Activated B cell treated with CpG ODN at 0.5 μM for 24 hours (primary cell): ENCODE measurements at places on chromosomes 6 and 20.

DNA sequence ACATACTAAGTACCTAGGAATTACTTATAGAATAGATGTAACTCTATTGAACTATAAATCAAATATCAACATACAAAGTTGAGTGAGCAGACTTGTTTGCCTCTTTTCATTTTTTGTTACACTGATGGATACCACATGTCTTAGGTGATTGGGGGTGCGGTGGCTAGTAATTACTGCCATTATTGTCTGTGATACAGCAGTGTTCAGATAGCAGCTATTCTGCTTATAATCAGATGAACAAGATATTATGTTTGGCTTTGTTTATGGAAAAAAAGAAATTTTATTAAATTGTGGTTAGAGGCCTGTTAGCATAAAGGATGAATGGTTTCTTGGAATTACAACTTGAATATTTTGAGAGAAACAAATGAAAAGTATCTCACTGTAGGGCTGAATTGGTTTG, 55.9 kb downstream of the KCNQ5 start:
- DNase-seq, result no peak

GRCh38 chr6:24780206-24780605, 5.5 kb downstream of the GMNN start:
- DNase-seq, result no peak

- DNase-seq, result no peak
Measured at GRCh38 chr6:31112478-31112877, at the start of gene C6orf15. C6orf15 (minus strand) TSS chr6:31112575; CDS start chr6:31112555, 20 bp downstream.

- no peak for DNase-seq
Measured at GRCh38 chr20:51350941-51351631, 191.4 kb downstream of the NFATC2 start.

DNA sequence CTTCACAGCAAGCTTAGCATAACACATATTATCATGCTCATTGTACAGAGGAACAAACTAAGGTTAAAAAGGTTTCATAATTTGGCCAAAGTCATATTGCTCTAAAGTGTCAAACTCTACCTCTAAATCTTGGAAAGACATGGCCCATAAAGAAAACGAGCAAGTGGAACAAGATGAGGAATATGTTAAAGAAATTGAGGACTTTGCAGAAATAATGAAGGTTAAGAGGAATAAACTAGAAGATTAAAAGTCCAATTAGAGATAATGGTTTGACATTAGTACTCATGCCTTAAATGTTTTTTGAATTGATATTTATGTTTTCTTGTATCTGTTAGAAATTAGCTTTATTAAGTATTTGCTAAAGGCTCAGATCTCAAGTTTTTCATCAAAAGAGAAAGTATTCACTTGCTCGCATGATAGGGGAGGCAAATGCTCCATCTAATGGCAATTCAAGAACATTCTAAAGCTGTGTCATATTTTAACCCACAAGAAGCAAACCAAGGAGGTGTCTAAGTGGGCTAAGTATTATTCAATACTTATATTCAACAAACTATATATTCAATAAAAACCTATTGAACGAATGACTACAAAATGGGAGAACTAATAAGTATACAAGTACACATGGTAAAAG, 192.9 kb upstream of the SPTLC3 start:
- no peak for DNase-seq

DNA sequence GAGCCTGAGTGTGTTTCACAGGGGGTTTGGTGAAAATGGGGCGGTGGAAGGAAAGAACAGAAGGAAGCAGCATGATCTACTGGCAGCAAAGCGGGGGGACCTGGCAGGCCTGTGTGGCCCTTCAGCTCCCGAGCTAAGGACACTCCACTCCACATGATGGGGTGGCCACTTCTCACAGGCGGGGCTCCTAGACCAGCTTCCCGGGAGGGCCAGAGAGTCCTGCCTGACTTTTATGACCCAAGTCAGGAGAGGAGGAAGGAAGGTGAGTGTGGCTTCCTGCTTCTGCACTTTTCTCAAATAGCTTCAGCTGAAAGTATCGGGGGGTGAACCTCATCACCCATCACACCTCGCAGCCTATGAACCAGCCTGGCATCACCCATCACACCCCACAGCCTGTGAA, 117.5 kb upstream of the AFDN start:
- no peak for DNase-seq

DNA sequence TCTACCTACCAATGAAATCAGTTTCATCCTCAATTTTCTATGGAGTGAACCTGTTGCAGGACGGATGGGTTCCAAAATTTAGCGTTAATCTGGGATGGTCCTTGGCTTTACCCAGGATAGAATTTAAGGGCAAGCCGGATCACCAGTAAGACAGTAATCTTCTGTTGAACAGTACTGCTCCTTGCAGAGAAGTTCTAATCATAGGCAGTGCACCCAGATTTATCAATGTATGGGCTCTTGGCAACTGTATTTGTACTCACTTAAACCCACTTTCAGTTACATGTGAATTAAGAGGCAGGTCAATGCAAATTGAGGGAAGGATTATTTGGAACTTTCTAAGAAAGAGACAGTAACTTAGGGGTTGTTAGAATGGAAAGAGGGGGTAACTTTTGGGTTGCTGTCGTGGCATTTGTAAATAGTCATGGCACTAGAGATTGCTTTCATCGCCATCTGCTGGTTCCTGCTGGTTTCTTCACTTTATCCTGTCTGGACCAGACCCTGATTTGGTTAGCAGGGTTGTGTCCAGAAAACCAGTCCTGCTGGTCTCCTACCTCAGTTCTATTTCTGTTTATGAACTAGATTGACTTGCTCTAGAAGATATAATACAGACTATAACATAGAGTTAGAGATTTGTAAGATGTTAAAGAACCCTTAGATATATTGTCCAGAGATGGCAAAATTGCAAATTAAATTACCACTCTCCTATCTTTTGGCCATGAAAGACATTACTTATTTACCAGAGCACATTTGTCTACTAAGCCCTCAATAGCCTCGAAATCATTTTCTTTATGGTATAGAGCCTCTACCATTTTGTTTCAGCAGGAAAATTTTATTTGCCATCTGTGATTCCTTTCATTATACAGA, 646.3 kb downstream of the UTRN start:
- DNase-seq, result no peak

DNA sequence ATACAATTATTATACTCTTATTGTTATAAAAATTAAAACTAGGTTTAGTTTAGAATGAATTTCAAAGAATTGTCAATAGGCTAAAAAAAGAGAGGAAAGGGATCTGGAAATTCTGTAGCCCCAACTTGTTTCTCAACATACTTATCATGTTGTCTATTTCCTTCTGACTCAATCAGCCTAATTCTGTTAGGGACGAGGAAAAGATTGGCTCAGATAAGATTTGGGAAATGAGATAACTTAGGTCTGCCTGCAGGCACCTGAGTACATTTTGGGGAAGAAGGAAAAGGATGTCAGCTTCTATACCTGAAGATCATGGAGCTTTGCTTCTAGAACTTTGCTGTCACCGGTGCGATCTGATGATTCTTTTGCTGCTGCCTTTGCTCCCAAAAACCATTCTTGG, 238.8 kb downstream of the SYNE1 start:
- no peak for DNase-seq

DNA sequence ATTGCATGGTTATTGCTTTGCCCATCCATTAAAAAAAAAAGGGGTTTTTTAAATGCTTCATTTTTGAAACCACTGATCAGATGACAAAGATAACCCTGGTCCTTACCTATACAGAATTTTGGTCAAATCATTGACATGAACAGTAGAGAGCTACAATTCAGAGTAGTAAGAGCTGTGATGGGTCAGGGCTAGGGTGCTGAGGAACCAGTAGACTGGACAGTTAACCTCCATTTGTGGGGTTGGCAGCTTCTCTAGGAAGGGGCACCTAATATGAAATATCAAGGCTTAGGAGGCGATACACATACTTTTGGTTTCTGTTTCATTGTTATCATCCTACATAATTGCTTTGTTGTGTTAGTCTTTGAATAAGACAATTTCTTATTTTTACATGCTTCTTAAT, 55.1 kb downstream of the ORC3 start:
- DNase-seq, result no peak

DNA sequence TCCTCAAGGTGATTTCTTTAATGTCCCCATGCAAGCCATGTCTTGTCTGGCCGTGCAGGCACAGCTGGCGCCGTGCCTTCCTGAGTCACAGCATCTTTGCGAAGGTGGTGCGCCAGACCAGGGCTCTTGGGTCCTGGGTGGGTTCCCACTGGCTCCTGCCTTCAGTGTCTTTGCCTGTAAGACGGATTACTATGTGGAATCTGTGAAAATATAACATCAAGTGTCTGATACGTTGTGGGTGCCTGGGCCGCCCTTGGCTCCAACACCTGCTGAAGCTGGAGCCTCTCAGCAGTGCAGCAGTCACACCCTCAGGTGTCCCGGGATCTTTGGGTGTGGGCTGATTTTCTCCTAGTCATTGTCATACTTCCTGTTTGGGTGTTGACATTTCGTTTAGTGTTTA, 3.2 kb downstream of the OSBPL2 start:
- no peak for DNase-seq

DNA sequence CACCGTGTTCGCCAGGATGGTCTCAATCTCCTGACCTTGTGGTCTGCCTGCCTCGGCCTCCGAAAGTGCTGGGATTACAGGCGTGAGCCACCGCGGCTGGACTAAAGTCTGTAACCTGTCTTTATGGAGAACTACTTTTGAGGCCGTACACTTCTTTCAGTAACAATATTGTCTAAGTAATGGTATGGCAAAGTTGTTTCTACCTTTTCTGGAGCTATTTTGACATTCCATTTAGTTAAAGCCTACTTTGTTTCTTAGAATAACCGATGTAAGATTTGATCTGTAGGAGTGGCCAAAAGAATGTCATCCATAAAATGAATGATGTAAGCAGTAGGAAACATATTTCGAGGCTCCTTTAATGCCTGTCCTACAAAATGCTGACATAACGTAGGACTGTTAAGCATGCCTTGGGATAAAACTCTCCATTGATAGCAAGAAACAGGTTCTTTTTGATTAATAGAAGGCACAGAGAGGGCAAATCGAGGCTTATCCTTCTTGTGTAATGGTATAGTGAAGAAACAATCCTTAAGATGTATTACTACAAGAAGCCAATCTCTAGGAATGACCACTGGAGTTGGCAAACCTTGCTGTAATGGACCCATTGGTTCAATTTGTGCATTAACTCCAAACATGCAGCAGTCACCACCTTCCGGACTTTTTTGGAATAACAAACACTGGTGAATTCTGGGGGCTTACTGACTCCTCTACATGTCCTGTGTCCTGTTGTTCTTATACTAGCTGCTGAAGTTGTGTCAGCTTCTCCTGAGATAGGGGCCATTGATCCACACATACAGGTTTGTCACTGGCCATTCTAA, 35.9 kb downstream of the HLA-DRA start:
- no peak for DNase-seq

DNA sequence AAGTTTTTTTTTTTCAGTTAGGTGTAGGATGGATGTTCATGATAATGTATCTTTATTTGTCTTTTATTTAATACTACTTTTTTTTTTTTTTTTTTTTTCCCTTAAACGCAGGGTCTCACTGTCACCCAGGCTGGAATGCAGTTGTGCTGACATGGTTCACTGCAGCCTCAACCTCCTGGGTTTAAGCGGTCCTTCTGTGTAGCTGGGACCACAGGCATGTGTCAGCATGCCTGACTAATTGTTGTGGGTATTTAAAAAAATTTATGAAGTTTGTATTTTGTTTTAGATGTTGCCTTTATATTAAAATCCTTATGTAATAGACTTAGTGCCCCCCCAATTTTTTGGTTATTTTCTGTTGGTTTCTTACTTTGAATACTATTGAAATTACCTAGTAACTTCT, 42.6 kb downstream of the NCOA3 start:
- no peak for DNase-seq

GRCh38 chr6:2560917-2561698, 189.6 kb downstream of the MYLK4 start:
- no peak for DNase-seq

- DNase-seq, result peak; percentile 29
Measured at GRCh38 chr6:108118810-108119768, 44.5 kb upstream of the OSTM1 start.

- DNase-seq, result no peak
Measured at GRCh38 chr20:61567204-61567603, 315.1 kb downstream of the CDH4 start.

- no peak for DNase-seq
Measured at GRCh38 chr6:88296694-88297093, 130.5 kb upstream of the CNR1 start.

- no peak for DNase-seq
Measured at GRCh38 chr6:45265246-45265645, 62.9 kb upstream of the RUNX2 start.

- no peak for DNase-seq
Measured at GRCh38 chr20:8778387-8778786, 290.5 kb upstream of the PLCB4 start.
